Activated naive CD4-positive, alpha-beta T cell treated with anti-CD3 and anti-CD28 coated beads, Interleukin-2, amount 50 U/mL, for 72 hours (primary cell): ENCODE measurements at places on chromosomes 16 and 17. TPM values are rescaled to one million over a fixed set of nuclear protein-coding genes. Genes with fewer than 3 reads are reported as not detected.

Gene TMEM256
- 114 TPM for total RNA-seq

Gene CRHR1
- 0.32 TPM for total RNA-seq

DNA sequence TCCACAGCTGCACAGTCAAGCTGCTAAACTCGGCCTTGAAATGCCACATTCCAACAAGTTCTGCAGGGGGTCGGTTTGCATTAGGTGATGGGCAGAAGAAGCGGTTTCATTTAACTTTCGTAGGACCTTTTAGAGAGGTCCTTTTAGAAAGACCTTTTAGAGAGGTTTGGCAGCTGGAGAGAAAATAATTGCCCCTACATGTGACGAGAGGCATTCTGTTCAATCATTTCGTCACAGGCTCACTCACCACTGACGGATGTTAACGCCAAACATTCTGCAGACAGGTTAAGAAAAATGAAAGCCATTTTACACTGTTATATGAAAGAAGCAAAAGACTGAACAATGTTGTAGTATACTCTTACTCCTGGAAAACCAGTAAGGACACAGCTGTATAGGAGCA lies 76.5 kb upstream of the ZNF423 start:
- DNase-seq: no peak

Gene CDR2
- total RNA-seq: 26.8 TPM

DNA sequence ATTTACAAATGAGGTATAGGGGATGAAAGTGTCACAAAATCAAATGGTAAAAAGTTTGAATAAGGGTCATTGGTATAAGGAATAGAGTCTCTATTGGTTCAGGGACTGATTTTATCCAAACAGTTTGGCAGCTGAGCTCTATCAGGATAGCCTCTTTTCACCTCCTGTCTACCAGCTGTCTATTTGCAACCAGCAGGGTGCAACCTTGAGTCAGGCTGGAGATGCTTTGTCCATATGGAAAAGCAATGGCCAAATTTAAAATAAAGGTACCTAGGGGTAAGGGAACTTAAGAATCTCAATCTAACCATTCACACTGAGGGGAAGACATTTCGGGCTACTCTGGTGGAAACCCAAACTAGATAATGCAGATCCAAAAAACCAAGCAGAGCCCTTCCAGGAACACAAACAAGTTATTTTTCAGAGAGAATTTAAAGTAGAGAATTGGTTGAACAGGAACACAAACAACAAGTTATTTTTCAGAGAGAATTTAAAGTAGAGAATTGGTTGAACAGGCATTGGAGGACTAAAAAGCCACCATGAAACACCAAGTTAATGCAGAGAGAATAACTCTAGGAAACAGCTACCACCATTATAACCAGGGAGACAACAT lies 12.6 kb upstream of the CA10 start:
- no peak for DNase-seq

- DNase-seq: no peak
These were observed 9.1 kb downstream of the CEP20 start for GRCh38 chr16:15879255-15879811.

GRCh38 chr16:228151-228851 lies 948 bp downstream of the LUC7L start:
- DNase-seq: no peak

DNA sequence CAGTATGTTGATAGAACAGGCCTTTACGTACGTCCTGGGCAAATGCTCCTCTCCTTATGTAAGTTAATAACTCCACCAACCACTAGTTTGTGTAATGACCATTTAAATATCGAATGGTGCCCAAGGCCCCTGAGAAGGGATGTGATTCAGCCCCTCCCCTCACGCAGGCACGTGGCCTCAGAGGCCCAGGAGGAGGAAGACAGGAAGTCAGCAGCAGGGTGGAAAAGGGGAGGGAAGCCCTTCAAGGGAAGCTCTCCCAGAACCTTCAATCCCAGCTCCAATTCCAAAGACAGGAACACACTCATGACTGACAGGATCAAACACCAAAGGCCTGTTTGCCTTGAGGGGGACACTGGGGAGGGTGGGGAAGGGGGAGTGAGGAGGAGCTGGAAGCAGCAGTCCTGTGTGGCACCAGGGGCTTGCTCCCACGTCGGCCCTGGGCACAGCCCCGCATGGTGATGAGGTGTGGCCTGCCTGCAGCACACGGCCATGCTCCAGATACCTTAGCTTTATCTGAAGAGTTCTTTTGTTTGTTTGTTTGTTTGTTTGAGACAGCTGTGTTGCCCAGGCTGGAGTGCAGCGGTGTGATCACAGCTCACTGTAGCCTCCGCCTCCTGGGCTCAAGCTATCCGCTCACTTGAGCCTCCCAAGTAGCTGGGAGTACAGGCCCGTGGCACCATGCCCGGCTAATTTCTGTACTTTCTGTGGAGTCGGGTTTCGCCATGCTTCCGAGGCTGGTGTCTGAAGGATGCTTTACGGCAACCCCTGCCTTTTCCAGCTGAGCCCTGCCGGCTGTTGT lies 105.0 kb downstream of the ZNF778 start:
- DNase-seq: no peak

Gene SMURF2
- total RNA-seq: 16.0 TPM

- peak; percentile 51 for DNase-seq
These were observed 775 bp downstream of the CYTH1 start for GRCh38 chr17:78781104-78781892.

- DNase-seq: no peak
These were observed 34.4 kb downstream of the CMIP start for GRCh38 chr16:81478876-81479511.

Gene BICDL2
- 2.9 TPM for total RNA-seq

Gene GRIN2A
- not detected for total RNA-seq

Gene TBC1D3G
- not detected for total RNA-seq
